ENCODE measurements at places on chromosomes 5 and 9.

DNA sequence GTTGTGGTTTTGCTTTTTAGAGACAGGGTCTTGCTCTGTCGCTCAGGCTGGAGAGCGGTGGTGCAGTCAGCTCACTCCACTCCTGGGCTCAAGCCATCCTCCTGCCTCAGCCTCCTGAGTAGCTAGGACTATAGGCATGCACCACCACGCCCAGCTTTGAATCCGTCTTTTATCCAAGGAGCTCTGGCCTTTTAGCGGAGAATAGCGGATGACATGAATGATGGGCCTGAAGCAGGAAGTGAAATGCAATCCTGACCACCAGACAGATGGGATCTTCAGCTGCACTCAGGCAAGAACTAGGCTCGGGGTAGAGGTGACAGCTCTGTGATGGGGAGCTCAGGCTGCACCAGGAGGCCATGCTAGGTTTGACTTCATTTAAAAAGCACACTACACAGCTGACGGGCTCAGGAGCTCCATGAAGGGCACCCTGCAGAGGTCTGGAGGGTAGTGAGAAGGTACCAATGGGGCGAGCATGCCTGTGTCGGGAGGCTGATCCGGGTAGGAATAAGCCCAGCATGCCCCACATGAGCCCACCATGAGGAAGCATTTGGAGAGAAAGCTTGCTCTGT is 21.9 kb downstream of the POLR1E start:
- DNase-seq = no peak

DNA sequence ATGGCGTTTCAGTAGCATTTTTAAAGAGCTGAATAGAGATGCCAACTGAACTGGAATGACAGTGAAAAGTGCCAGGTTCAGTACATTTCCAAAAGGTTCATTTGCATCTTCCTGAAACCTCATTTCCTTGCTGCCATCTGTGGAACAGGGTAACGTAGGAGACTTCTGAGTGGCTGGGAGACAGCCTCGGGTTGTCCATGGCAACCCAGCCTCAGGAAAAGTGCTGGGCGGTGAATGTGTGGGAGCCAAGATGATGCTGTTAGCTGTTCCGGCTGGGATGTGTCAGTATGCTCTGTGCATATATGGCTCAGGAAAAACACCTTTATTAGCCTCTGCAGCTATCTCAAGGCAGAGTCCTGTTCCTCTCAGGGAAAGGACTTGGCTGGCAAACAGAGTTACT is 87.5 kb downstream of the KLHL3 start:
- no peak for DNase-seq

GRCh38 chr5:16736158-16736995 is 119.6 kb upstream of the RETREG1 start:
- DNase-seq = no peak

GRCh38 chr5:66661149-66661548 is 65.0 kb downstream of the MAST4 start:
- no peak for DNase-seq

GRCh38 chr5:1967736-1968135 is 85.0 kb upstream of the IRX4 start:
- no peak for DNase-seq

DNA sequence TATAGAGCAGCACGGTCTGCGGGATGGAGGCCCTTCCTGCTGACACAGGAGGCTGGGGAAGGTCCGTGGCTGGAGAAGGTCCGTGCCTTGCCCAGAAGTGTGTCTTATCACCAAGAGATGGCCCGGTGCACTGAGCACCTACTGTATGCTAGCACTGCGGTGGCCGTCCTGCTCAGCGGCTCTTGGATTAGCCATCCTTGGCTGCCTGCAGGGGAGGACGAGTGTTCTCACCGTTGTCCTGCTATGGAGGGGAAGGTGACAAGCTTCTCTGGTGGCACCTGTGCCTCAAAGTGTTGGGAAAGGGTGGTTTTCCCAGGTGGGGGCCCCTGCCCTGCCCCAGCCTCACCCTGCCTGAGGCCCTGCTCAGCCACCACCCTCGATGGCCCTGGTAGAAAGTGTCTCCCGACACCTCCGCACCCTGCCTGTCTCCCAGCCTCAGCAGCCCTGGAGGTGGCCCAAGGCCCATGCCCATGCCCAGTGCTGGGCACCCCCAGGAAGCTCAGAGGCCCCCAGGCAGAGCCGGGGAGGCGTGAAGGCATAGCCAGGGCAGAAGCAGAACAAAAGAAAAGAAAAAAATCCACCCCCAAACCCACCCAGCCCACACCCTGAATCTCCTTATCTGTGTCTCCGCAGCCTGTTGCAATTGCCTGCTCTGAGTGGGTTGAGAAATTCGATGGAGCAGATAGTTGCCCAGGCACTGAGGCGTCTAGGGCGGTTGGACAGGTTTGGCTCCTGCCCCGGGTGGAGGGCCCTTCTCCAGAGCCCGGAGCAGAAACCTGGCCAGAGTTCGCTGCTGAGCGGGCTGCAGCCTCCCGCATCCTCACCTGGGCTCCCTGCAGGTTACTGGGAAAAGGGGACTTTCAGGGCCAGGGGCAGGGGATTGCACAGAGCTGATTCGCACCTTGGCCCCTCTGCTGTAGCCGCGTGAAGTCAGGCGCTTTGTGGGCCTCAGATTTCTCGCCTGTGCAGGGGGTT is 30.5 kb downstream of the RXRA start:
- DNase-seq = no peak
